ENCODE measurements at places on chromosomes 11 and 22. TPM values are rescaled to one million over a fixed set of nuclear protein-coding genes. Genes with fewer than 3 reads are reported as not detected.

- no peak for ATAC-seq
Measured at GRCh38 chr22:31155422-31155821, 4.6 kb upstream of the RNF185 start.

SLC22A8 gene
- not detected for total RNA-seq

BLID gene
- total RNA-seq: 0.56 TPM

KRTAP5-1 gene
- not detected for total RNA-seq
